ENCODE measurements at places on chromosomes 6 and 20.

- DNase-seq, result no peak
Measured at GRCh38 chr6:44649365-44650025, 262.0 kb downstream of the CDC5L start.

GRCh38 chr6:53579338-53579737, 34.4 kb upstream of the GCLC start:
- peak; percentile 61 for DNase-seq

DNA sequence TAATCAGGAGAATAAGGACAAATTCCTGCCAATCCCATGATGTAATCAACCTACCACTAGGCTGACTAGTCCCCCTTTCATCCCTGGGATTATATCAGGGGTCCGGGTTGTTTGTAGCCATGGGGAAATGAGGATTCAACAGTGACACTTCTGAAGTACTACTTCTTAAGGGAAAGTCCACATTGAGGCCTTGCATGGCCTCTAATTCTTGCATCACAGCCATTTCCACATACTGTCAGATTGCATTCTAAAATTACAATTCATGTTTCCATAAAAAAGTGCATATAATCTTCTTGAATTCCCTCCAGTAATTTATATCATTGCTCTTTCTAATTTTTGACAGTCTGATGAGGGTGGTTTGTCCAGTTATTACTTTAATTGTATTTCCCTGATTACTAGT, 184.2 kb downstream of the PHF3 start:
- no peak for DNase-seq

GRCh38 chr6:33634161-33634727, 13.1 kb downstream of the ITPR3 start:
- DNase-seq, result no peak

DNA sequence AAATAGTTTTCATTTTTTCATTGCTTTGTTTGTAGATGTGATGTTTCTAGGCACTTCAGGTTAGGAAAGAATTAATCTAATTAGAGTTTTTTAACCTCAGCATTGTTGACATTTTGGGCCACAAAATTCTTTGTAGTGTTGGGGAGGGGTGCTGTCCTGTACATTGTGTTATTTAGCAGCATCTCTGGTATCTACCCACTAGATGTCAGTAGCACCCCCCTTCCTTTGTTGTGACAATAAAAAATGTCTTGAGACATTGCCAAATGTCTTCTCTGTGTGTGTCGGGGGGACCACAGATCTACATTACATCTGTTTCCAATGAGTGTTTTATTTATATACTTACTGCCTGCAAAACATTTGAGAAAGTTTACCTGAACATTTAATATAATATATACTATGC, 45.6 kb downstream of the EYA4 start:
- DNase-seq, result no peak

GRCh38 chr6:32860674-32861073, 6.7 kb downstream of the PSMB9 start:
- DNase-seq, result no peak

- DNase-seq, result no peak
Measured at GRCh38 chr6:119781365-119781764, 431.8 kb upstream of the MAN1A1 start.

Data from stimulated activated CD8-positive, alpha-beta memory T cell treated with anti-CD3 and anti-CD28 coated beads, Interleukin-4, amount 100 ng/mL, for 48 hours (primary cell).